ENCODE measurements at places on chromosomes 11 and 22. TPM values are rescaled to one million over a fixed set of nuclear protein-coding genes. Genes with fewer than 3 reads are reported as not detected.
A peak's percentile ranks its signal among the peaks of the same experiment; 100 is the strongest.

The OR6Q1 gene
- not detected for total RNA-seq

The MUC6 gene
- not detected for total RNA-seq

The PSMC3 gene
- 137 TPM for total RNA-seq

The C11orf97 gene
- 6.3 TPM for total RNA-seq

GRCh38 chr11:9962722-9963121 lies 298.8 kb downstream of the SWAP70 start:
- H3K4me3 ChIP-seq: no peak overlapping the region
- no peak overlapping the region for H3K27ac ChIP-seq
- H3K4me1 ChIP-seq: no peaks in the 10 kb centered on the region
- H3K27me3 ChIP-seq: no peaks in the 10 kb centered on the region
- H3K36me3 ChIP-seq: peaks cover 33% of the 10 kb centered on the region

GRCh38 chr11:34280945-34281872 lies 76.6 kb downstream of the ABTB2 start:
- H3K36me3 ChIP-seq: no peaks in the 10 kb centered on the region
- H3K4me3 ChIP-seq: no peak overlapping the region
- no peak overlapping the region for H3K27ac ChIP-seq
- peaks cover 3% of the 10 kb centered on the region for H3K4me1 ChIP-seq
- H3K27me3 ChIP-seq: no peaks in the 10 kb centered on the region
- no peak for DNase-seq

GRCh38 chr11:12800871-12801270 lies 126.7 kb downstream of the TEAD1 start:
- peaks cover 55% of the 10 kb centered on the region for H3K4me1 ChIP-seq
- H3K4me3 ChIP-seq: no peak overlapping the region
- H3K36me3 ChIP-seq: no peaks in the 10 kb centered on the region
- H3K27ac ChIP-seq: no peak overlapping the region
- H3K27me3 ChIP-seq: no peaks in the 10 kb centered on the region

DNA sequence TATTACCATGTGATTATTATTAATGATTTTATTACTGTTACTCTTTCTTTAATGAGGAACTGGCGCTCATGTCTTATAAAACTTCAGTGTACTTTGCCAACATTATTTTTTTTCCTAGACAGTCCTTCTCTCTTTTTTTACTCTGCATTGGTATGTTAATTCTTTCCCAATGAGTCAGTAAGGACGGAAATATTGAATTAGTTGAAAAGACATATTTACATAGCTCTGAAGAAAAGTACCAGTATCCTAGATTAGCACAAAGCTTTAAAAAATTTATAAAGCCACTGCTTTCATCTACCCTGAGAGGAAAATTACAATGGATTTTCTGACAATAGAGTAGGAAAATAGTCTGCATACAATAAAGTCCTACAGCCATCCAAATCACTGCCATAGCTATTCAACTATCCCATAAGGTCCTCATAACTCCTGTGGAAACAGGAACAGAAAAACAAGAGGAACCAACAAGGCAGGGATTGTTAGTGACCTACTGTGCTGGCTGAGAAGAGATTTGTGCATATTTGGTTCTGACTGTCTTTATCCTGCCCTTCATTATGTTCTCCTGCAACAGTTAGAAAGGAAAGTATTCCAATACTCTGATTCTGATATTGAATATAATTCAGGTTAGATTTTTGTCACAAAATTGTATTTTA lies 314.4 kb downstream of the AASDHPPT start:
- no peak overlapping the region for H3K4me3 ChIP-seq
- H3K27me3 ChIP-seq: no peaks in the 10 kb centered on the region
- DNase-seq: peak; percentile 4
- H3K4me1 ChIP-seq: no peaks in the 10 kb centered on the region

DNA sequence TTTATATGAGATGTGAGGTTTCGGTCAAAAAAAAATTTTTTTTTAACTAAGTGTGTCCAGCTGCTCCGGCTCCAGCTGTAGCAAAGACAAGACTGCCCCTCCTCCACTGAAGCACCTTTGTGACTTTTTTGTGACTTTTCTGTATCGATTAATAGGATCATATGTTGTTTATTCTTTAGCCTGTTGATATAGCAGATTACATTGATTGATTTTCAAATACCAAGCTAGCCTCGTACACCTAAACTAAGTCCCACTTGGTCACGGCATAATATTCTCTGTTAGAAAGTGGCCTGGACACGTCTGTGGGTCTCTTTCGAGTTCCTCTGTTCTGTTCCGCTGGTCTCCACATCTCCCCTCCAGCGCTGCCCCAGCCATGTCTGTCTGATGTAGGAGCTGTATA lies 126.8 kb downstream of the IGLL1 start:
- no peaks in the 10 kb centered on the region for H3K27me3 ChIP-seq
- no peak for DNase-seq
- H3K27ac ChIP-seq: no peak overlapping the region
- H3K4me3 ChIP-seq: no peak overlapping the region
- peaks cover 4% of the 10 kb centered on the region for H3K4me1 ChIP-seq

GRCh38 chr22:50260801-50261614 lies 475 bp downstream of the MAPK12 start:
- no peaks in the 10 kb centered on the region for H3K27me3 ChIP-seq
- peaks cover 16% of the 10 kb centered on the region for H3K4me1 ChIP-seq
- no peaks in the 10 kb centered on the region for H3K36me3 ChIP-seq
- peak overlapping the region; percentile 49 for H3K27ac ChIP-seq

DNA sequence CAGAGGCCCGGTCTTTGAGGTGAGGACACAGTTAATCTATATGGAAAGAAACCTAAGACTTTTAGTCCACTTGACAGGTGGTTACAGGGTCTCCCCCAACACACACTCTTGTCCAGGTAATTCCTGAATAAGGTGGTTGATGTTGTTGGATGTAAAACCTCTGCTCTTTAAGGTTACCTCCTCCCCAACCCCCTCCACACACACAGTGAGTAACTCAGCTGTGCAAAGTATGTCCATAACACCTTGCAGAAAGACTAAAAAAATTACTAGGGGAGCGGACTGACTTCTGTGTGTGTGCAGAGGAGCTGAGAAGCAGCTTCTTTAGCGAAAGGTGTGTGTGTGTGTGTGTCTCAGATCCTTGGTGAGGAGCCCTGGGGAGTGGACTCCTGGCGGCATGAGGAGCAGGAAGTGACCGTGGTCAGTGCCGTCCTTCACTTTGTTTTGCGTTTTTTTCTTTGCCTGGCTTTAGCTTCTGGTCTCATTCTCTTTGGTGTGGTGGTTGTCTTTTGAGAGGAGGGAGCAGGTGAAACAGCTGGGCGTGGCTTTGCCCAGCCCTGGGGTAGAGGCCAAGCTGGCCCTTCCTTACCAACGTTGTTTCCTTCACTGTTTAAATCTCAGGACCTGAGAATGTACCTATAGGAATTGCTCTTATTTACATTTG lies 1.7 kb downstream of the ZBED4 start:
- H3K27me3 ChIP-seq: no peaks in the 10 kb centered on the region
- peak overlapping the region; percentile 40 for H3K27ac ChIP-seq
- peaks cover 7% of the 10 kb centered on the region for H3K4me1 ChIP-seq
- H3K36me3 ChIP-seq: no peaks in the 10 kb centered on the region

- DNase-seq: peak; percentile 52
- no peak overlapping the region for H3K4me3 ChIP-seq
- H3K27me3 ChIP-seq: peaks cover 3% of the 10 kb centered on the region
Observed at GRCh38 chr22:37345863-37346504, 63.7 kb downstream of the CYTH4 start.

- DNase-seq: no peak
- no peaks in the 10 kb centered on the region for H3K27me3 ChIP-seq
- no peaks in the 10 kb centered on the region for H3K4me1 ChIP-seq
- no peaks in the 10 kb centered on the region for H3K36me3 ChIP-seq
- no peak overlapping the region for H3K4me3 ChIP-seq
Observed at GRCh38 chr11:78642979-78643675, 68.5 kb upstream of the NARS2 start.

DNA sequence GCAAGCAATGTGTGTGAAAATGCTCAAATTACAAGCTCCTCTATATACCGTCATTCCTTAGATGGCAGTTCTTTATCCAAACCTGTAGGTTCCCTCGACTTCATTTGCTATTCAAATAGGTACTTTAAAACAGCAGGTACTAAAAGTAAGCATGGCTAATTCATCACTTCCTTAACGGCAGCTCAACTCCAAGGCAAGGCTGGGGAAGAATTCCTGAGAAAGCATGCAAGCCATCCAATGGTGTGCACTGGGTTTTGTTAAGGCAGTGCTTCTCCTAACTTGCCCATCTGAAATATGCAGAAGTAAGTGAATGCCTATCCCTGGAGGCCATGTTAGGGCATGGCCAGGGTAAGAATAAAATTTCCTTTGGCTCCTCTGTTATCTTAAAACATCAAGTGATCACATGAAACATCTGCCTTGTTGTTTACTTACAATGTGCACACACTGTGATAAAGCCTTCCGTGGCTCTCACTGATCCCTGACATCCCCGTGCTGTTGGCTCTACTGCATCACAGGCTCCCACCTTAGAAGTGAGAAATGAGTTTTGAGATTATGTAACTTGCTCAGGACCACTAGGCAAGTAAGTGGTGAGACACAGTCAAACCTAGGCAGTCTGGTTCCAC lies 52.1 kb downstream of the SMCO4 start:
- H3K4me1 ChIP-seq: peaks cover 4% of the 10 kb centered on the region
- no peaks in the 10 kb centered on the region for H3K27me3 ChIP-seq
- H3K36me3 ChIP-seq: no peaks in the 10 kb centered on the region
- H3K4me3 ChIP-seq: no peak overlapping the region
- no peak overlapping the region for H3K27ac ChIP-seq

DNA sequence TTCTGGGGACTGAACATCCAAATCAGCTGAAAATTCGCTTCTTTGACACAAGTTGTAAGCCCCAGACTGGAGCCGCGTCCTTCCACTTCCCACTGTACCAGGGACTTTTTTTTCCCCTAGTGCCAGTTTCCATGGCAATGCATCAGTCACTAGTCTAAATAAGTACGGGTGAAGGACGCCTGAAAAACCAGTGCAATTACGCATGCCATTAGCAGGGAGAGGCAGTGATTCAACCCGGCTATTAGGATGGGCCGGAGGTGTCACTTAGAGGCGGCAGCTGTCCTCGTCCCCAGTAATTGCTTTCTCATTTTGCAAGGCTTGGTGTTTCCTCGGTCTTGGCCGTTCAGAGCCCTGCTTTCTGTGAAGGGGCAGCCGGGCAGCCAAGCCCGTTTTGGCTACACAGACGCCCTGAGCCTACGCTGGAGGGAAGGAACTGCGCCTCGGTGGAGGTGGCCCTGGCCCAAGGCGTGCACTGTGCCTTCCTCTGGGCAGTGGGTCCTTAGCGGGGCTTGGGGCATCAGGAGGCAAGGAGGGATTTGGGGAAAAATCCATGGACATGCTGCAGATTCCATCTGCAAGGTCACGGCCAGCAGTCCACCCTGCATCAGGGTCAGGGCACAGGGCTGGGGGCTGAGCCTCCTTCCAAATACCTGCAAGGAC lies 319.7 kb downstream of the CTTN start:
- H3K36me3 ChIP-seq: no peaks in the 10 kb centered on the region
- DNase-seq: no peak
- H3K27ac ChIP-seq: no peak overlapping the region
- H3K4me3 ChIP-seq: no peak overlapping the region
- H3K27me3 ChIP-seq: no peaks in the 10 kb centered on the region

DNA sequence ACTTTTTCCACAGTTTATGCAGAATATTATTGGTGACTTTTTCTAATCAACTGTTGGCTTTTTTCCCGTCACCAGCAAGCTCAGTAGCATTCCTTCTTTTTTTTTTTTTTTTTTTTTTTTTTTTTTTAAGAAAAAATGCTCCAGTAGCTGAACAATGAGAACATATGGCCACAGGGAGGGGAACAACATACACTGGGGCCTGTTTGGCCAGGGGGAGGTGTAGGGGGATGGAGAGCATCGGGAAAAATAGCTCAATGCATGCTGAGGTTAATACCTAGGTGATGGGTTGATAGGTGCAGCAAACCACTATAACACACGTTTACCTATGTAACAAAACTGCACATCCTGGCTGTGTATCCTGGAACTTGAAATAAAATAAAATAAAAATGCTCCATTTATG lies 82.5 kb downstream of the ARHGAP42 start:
- no peaks in the 10 kb centered on the region for H3K27me3 ChIP-seq
- no peaks in the 10 kb centered on the region for H3K4me1 ChIP-seq
- H3K27ac ChIP-seq: no peak overlapping the region
- H3K36me3 ChIP-seq: no peaks in the 10 kb centered on the region
- DNase-seq: no peak

DNA sequence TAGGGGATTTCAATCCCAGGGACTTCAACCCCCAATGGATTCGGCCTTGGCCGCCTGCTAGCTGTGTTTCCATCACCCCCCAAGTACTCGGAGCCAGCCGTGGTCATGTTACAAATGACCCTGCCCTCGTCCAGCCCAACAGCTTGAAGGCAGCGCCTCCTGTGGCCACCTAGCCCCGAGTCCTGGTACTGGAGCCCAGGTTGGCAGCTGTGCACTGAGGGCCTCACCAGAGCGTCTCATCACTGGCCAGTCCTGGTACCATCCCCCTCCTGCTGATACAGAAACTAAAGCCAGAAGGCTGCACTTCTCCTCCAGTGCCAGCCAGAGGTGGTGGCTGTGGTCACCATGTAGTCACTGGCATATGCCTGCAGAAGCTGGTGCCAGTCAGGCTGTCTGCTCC lies 44.9 kb upstream of the FADD start:
- no peaks in the 10 kb centered on the region for H3K4me1 ChIP-seq
- H3K4me3 ChIP-seq: no peak overlapping the region
- DNase-seq: peak; percentile 54
- H3K27ac ChIP-seq: no peak overlapping the region
- no peaks in the 10 kb centered on the region for H3K27me3 ChIP-seq

DNA sequence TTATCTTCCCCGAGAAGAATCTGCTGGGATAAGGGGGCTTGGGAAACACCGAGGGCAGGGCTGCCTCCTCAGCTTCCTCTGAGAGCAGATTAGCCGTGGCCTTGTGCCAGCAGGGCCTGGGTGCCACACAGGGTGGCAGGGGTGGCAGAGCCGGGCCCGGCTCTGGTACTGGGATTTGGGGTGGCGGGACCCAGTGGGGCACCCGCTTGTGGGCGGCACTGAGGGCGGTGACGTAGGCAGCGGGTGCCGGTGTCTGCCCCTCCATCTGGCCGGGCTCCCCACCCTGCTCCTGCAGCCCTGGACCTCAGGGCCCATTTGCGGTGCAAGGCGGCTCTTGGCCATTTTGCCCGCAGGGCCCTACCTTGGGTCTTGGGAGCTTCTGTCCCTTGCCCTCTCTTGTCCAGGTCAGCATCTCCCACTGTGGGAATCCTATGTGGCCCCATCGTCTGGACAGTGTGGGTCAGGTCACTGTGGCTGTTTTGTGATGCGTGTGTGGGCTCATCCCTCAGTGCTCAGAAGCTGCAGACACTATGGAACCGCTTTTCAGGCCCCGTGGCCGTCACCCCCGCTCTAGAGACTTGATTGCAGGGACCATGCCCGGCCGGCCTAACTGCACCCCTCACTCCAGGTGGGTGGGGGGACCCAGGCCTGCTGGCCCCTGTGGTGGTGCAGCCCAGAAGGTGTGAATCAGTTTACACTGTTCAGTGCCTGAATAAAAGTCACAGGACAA lies 29.7 kb upstream of the KRTAP5-6 start:
- H3K27ac ChIP-seq: no peak overlapping the region
- H3K4me3 ChIP-seq: no peak overlapping the region
- H3K27me3 ChIP-seq: no peaks in the 10 kb centered on the region
- peaks cover 3% of the 10 kb centered on the region for H3K4me1 ChIP-seq
- no peak for DNase-seq

Data from lung (tissue), 17 donors.